AML-193 (cell line): ENCODE measurements at places on chromosomes 11 and 22.

- DNase-seq, result no peak
These were observed 72.0 kb downstream of the ZBTB16 start for GRCh38 chr11:114131461-114131864.

- DNase-seq, result no peak
These were observed 220.4 kb upstream of the RAG2 start for GRCh38 chr11:36818410-36818809.

GRCh38 chr11:27087432-27087831, 46.8 kb downstream of the BBOX1 start:
- DNase-seq, result no peak

- DNase-seq, result no peak
These were observed 791.7 kb downstream of the BRD1 start for GRCh38 chr22:49035818-49036457.

DNA sequence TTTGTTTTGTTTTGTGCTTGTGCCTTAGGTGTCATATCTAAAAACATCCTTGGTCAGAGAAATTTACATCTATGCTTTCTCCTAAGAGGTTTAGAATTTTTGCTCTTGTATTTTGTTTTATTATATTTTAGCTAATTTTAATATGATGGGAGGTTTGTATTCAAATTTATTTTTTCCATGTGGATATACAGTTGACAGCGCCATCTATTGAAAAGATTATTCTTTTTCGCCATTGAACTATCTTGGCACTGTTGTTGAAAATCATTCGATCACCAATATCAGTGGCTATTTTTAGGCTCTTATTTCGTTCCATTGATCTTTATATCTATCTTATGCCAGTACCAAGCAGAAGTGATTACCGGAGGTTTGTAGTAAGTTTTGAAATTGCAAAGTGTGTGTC, 510.3 kb downstream of the BRD1 start:
- DNase-seq, result no peak

DNA sequence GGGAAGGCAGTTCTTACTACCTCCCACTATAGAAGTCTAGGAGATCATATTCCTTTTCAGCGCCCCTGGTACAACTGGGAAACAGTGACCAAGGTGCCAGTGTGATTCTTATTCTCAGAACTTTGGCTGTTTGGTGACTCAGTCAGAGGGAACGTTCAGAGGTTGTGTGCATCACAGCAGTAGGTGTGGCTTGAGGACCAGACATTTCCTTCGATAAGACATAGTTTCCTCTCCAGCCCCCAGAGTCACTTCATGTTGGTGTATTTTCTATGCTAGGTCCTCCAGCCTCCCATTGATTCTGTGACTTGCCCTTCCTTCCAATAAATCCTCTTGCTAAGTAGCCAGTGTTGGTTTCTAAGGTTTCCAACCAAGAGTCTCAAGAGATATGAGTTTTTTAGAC, 171.9 kb upstream of the MPPED2 start:
- no peak for DNase-seq

GRCh38 chr11:116614306-116615210, 158.2 kb downstream of the BUD13 start:
- no peak for DNase-seq

DNA sequence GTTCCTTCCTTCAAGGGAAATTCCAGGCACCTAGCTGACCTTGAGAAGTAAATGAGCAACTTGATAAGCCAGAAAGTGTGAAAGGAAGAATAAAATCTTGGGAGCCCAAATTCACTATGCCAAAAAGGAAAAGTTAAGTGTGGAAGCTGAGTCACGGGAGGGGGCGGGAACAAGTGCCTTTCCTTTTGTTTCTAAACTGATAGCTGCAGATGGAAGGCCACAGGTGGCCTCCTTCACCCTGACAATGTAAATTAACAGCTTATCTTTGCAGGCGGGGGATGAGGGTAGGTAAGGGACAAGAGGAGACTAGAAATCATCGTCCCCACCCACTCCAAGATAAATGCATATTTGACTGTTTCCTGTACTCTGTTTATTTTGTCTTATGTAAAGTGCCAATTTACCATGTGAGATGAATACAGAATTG, 36.4 kb upstream of the TREH start:
- no peak for DNase-seq

GRCh38 chr11:40094954-40095353, 1364.5 kb downstream of the LRRC4C start:
- DNase-seq, result no peak

- DNase-seq, result peak; percentile 19
These were observed at the start of gene TTLL12 for GRCh38 chr22:43186272-43187170. TTLL12 (minus strand) TSS chr22:43187134; CDS start chr22:43187069, 65 bp downstream.

- DNase-seq, result no peak
These were observed 87.9 kb upstream of the CLPB start for GRCh38 chr11:72522186-72522585.

GRCh38 chr22:36461665-36462649, 19.5 kb downstream of the TXN2 start:
- no peak for DNase-seq

DNA sequence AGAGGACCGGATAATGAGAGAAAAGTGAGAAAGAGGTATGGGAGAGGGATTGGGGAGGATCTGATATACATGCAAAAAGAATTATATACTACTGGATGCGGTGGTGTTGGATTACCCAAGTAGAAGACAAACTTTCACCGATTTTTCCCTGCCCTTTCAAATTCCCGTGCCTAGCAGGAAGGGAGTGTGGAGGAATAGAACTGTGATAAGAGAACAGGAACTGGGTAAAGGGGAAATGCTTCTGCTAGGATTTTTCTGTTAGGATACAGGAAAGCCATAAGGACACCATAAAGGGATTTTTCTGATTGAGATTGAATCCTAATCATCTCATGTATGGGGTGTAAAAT, 480 bp upstream of the MTMR2 start:
- DNase-seq, result no peak

GRCh38 chr22:49398646-49399045, 429.0 kb downstream of the BRD1 start:
- no peak for DNase-seq

GRCh38 chr11:121581607-121582006, 128.8 kb upstream of the SORL1-AS1 start:
- DNase-seq, result no peak

GRCh38 chr11:78355309-78355705, 62.3 kb downstream of the GAB2 start:
- no peak for DNase-seq

DNA sequence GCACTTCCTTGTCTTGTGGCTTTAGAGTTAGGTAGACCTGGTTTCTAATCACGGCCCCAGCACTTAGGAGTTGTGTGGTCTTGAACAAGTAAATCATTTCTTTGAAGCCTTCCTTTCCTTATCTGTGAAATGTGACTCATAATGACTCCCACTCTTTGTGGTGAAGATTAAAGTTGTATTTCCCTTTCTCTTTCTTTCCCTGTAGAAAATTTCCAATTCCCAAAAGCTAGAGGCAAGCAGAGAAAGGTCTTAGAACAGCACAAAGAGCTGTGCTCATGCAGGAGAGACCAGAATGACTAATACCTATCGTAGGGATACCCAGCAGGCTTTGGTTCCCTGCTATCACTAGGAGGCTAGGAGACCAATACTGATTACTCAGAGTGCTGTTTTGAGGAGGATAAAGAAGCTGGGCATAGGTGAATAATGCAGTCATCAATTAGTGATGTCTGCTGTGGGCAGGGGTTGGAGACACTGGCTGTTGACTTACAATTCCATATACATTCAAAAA, 270.7 kb upstream of the SYN3 start:
- no peak for DNase-seq

DNA sequence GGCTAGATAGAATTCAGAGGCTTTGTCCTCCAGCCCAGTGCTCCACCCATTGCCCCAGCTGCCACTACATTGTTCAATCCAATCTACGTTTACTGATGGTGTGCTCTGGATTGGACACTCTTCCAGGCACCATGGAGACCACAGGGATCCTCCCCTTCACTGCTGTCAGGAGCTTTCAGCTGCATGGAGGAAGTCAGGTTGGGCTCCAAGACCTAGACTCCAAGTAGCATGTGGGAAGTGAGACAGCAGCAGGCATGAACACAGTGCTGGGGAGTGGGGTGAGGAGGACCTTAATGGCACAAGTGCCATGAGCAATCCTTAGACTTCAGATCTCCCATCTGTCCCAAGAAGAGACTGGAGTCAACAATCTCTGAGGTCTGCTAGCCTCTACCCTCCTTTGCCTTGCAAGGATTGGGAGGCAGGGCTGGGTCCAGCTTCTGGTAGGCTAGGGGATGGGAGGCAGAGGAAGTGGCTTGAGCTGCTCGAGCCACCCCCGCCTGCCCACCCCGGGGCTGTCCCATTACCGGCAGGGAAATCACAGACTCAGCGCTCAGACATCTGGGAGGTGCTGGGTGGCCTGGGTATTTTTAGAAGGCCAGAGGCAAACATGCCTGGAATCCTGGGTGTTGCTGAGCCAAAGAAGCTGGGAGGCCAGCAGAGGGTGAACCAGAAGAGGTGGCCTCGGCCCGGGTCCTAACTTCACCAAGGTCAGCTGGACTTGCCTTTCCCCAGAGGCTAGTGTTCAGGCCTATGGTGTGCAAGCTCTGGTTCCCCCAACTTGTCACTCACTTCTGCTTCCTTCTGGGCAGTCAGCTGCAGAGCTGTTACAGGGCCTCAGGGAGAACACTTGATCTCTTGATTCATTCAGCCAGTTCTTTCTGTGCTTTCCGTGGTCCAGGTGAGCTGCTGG, 15.2 kb upstream of the FCHSD2 start:
- peak; percentile 64 for DNase-seq

DNA sequence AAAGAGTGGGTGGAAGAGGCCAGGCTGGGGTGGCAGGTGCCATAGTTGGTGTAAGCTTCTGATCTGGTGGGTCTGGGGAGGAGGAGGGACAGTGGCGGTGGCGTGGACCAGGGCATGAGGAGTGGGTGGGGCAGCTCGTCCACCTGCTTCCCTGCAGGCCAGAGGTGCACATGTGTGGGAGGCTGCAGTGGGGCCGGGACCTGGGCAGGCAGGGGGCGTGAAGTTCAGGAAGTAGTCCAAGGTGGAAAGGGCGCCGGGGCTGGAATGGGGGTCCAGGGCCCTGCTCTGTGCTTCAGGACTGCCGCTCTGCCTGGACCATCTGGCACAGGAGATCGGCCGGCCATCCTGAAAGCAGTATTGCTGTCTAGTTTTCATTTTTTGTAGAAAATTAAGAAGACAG, 15.9 kb downstream of the RIBC2 start:
- no peak for DNase-seq

DNA sequence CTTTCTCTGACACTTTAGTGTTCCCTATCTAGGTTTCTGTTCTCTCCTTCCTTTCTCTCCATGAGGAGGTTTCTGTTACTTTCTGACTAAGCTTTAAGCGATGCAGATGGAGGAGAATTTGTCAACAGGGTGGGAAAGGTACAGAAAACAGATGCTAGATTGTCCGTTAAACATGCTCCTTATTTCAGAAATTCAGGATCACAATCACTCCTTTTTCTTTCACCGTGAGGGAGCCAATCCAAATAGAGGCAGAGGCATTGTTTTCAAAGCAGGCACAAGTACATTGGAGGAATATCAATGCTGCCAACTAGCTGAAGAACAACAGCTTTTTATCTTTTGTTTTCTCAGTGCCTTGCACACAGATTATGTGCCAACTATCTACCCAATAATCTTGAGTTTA, 215.7 kb upstream of the FOLH1 start:
- no peak for DNase-seq

DNA sequence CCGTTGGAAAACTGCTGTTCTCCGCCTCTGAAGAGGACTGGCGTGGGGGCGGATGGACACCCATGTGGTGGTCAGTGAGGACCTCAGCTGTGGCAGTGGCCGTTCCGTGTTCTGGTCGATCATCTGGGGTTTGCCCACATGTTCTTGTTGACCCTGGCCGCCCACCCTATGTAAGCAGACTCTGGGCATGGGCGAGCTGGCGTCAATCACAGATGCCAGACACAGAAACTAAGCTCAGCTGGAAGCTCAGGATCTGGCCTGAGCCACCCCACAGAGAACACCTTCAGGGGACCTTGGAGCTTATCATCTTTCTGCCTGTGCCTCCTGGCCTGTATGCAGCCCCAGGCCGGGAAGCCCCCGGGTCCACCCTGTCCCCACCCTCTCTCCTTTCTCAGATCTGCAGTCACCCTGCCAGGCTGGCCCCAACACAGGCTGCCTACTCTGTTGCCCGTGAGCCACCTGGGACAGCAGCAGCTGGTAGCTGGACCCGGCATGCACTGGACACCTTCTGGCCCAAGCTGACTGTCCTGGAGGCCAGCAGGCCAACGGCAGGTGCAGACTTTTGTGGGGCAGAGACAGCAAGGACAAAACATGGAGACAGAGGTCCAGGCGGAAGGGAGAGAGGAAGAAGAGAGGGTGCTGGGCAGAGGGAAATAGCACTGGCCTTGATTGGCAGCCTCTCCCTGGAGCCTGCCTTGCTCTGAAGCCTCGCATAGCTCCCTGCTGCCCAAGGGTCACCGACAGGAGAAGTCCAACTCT, 91.5 kb downstream of the PHF21B start:
- DNase-seq, result no peak

DNA sequence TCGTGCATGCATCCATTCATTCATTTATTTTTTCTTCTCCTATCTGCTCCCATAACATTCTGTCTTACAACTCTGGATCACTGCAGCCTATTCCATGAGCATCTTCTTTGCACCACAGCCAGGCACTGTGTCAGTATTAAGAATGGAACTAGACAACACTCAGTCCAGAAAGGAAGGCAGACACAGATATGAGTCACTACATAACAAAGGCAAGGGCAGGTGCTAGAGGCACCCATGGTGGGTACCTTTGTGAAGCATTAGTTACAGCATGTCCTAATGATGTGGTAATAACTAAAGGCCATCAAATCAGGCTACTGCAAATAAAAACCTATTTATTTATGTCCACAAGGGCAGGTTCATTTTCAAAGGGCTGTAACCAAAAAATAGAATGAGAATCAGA, 28.1 kb downstream of the TENM4 start:
- no peak for DNase-seq

- no peak for DNase-seq
These were observed 75.2 kb upstream of the GNAZ start for GRCh38 chr22:22995166-22995565.

- no peak for DNase-seq
These were observed 37.6 kb upstream of the RCN1 start for GRCh38 chr11:32053151-32053888.

GRCh38 chr11:18657673-18658072, 23.5 kb upstream of the SPTY2D1 start:
- DNase-seq, result no peak

DNA sequence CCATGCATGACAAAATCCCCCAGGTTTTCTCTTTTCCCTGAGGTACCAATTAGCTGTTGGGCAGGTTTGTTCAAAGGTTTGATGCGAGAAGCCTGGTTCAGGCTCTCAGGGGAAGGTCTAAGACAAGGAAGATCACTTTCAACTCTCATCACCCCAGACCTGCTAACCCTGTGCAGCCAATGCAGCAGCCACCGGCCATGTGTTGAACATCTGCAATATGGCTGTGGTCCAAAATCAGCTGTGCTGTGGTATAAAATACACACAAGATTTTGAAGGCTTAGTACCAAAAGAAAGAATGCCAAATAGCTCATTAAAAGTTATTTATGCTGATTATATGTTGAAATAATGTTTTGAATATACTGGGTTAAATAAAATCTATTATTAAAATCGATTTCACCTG, 58.5 kb downstream of the SMCO4 start:
- DNase-seq, result no peak

- DNase-seq, result no peak
These were observed 63.0 kb downstream of the GALNT18 start for GRCh38 chr11:11558826-11559225.
